NCI-H2081 treated with DMSO at 0.1 percent for 48 hours (cell line): ENCODE measurements at places on chromosomes 2 and 18.

- DNase-seq, result no peak
Measured at GRCh38 chr2:162885281-162886070, 46.9 kb upstream of the KCNH7 start.

- no peak for DNase-seq
Measured at GRCh38 chr18:44187090-44187489, 493.6 kb upstream of the SETBP1 start.

DNA sequence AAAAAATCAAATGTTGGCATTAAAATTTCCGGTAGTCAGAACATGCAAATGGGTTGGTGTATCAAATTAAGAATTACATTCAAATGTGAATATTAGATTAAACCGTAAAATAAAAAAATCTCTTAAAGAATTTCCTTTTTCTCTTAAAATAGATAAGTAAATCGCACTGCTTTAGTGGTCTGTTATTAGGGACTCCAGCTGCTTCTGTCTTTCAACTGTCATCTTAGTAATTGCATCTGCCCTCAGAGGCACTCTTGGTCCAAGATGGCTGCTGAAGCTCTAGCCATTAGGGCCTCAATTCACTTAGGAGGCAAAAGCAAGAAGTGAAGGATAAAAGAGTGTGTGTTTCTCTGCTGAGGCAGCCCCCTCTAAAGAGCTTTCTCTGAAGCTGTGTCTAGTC is 132.4 kb downstream of the MGAT5 start:
- DNase-seq, result no peak

GRCh38 chr2:216086207-216086893 is 4.6 kb downstream of the TMEM169 start:
- DNase-seq, result no peak

- no peak for DNase-seq
Measured at GRCh38 chr18:36312806-36313395, 15.4 kb downstream of the FHOD3 start.

- DNase-seq, result no peak
Measured at GRCh38 chr18:60027397-60027796, 127.6 kb downstream of the PMAIP1 start.

DNA sequence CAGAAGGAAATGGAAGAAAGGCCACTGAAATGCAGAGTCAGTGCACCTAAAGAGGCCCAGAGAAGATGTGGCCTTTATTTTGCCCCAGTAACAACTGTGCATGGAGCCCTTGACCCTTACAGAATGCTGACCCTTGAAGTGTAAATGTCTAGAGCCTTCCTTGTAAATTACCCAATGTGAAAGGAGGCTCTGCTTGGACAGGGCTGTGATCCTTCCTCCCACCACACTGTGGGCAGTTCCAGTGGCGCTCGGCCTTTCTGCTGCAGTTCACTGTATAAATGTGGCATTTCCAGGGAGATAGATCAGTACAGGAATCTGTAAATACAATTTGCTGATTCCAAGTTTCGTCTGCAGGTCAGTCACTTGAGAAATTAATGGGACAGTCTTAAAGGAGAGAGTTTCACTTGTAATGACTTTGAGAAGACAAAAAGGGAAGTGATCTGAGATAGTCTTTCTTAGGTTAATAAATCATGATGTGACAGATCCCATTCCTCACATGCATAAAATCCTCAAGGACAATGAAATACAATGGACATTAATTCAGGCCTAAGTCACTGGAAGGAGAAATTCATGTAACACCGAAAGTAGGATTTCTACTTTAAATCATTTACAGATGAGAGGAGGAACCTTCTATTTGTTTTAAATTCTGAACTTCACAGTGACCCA is 133.8 kb upstream of the LMAN1 start:
- no peak for DNase-seq

GRCh38 chr18:79624356-79625170 is 55.0 kb upstream of the CTDP1 start:
- no peak for DNase-seq

DNA sequence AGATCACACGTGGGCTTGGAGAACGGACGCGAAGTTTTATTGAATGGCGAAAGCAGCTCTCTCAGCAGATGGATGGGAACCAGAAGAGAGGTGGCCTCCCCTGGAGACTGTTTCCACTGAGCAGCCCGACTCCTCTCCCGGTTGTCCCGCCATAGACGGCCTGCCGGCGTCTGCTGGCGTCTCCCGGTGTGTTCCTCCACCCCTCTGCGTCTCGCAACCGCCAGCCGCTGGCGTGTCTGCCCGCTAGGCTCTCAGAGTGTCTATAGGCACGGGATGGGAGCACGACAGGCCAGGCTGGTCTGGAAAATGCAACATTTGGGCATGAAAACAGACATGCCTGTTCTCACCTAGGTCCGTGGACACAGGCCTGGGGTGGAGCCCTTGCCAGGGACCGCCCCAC is 366.7 kb upstream of the SOX11 start:
- no peak for DNase-seq

- DNase-seq, result no peak
Measured at GRCh38 chr2:240437861-240438809, 2.7 kb downstream of the GPC1 start.

- no peak for DNase-seq
Measured at GRCh38 chr2:225479386-225479785, 79.9 kb downstream of the NYAP2 start.

- DNase-seq, result no peak
Measured at GRCh38 chr2:106956879-106957278, 70.9 kb upstream of the ST6GAL2 start.

- DNase-seq, result no peak
Measured at GRCh38 chr18:63131106-63131958, 188.2 kb downstream of the BCL2 start.

- DNase-seq, result no peak
Measured at GRCh38 chr18:46332286-46332801, 228.2 kb downstream of the HAUS1 start.

GRCh38 chr2:10120158-10120876 is 2.2 kb upstream of the RRM2 start:
- peak; percentile 91 for DNase-seq

DNA sequence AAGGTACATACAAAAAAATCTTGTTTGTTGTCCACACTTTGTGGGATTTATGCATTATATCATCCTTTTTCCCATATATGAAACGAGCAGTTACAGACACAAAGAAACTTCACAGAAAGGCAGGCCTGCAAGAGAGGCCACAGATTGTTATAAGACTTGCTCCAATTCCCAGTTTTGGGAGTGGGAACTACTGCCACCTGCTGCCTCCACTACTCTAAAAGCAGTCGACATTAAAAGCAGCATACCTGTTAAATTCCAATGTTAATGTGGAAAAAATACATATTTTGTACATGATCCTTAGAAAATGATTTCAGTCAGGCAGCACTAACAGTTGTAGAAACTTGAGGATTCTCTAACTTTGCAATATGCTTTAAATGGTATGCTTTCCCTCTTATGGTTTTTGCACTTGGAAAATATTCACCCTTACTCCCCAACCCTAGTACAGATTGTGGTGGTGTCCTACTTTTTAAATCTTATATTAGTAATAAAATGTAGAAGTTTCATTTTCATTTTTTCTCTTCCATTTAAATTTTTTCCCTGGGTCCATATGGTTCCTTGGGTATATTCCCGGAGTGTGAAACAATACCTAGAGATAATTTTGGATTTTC is 37.9 kb downstream of the SLC38A11 start:
- DNase-seq, result no peak

DNA sequence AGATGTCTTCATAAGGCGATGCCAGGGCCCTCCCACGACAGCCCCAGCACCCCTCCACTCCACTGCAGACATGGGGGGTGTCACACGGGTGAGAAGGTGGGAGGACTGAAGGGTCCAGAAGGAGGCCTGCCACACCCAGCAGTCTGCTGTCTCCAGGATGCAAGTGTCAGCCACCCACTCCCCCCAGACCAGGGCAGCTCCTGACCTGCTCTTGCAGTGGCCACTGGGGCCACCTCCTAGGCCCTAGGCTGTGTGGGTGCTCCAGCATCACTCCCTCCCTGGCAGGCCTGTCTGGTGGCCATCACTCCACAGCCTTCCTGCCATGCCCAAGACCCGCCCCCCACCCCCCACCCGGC is 171.0 kb downstream of the CELF4 start:
- DNase-seq, result no peak

- no peak for DNase-seq
Measured at GRCh38 chr2:150885236-150885635, 376.4 kb downstream of the RBM43 start.

- no peak for DNase-seq
Measured at GRCh38 chr18:4077721-4078120, 377.4 kb downstream of the DLGAP1 start.

GRCh38 chr2:10738192-10738591 is 16.8 kb downstream of the ATP6V1C2 start:
- no peak for DNase-seq

DNA sequence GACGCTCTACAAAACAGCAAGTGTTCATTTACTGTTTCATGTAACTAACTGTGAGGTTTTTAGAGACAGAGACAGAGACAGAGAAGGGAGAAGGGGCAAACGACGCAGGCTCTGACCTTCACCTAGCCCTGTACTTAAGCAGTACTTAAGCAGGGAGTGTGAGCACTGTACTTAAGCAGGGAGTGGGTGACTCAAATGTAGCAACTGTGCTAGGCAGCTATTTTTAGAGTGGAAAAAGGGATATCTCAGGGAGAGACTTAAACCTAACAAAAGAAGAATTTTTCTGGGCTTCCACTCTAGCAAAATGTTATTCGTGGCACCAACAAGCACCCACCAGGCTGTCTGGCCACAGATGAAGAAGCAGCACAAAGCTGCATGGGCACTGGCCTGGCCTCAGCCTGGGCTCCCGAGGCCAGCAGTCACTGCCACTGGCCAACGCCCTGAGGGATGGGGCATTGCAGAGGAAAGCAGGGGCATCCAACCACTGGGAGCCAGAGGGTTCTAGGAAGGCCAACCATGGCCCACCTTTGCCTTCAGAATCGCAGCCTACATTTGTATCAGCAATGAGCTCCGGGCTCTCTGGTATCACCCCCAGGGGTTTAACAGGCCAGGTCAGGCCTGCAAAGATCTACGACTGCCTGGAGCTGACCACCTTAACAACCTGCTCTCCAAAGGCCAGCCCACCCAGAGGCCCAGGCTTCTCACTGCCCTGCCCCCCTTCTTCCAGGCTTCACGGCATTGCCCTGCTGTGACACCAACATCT is 154.3 kb downstream of the TTC32 start:
- DNase-seq, result no peak

DNA sequence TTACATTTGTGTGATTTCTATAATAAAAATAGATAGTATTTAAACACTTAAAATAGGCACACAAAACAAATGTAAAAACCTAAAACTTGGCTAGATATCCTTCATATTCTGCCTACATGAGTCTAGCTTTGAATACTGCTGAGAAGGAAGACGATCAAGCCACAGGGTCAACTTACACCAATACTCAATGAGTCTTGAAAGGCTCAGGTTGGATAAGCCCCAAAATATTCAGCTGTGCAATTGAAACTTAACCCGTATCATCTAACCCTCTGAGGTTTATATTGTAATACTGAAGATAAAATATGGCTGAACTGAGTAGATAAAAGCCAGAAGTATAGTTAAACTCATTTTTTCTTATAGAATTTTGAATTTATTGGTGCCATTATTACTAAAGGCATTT is 313.0 kb upstream of the NRXN1 start:
- DNase-seq, result no peak

DNA sequence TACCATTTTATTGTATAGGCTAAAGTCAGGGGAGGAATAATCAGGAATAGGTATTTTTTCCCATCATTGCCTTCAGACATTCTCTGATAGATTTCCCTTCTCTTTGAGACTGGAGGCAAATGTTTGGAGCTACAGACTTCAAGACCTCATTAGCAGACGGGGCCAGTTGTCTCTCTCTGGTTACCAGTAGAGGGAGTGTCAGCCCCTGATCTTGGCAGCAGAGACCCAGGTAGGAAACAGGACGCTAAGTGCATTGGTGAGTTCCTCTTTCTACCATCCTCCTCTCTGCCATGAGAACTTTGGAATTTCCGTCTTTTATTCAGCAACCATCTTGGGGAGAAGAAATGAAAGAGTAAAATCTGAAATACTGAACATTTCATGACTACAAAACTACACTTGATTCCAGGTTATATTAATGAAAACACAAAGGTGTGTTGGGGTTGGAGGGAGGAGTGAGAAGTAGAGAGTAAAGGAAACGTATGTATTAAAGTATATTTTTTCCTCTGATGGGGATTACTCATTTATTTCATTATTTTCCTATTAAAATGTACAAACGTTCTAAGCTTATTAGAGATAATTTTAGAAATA is 186.2 kb upstream of the GCFC2 start:
- no peak for DNase-seq

DNA sequence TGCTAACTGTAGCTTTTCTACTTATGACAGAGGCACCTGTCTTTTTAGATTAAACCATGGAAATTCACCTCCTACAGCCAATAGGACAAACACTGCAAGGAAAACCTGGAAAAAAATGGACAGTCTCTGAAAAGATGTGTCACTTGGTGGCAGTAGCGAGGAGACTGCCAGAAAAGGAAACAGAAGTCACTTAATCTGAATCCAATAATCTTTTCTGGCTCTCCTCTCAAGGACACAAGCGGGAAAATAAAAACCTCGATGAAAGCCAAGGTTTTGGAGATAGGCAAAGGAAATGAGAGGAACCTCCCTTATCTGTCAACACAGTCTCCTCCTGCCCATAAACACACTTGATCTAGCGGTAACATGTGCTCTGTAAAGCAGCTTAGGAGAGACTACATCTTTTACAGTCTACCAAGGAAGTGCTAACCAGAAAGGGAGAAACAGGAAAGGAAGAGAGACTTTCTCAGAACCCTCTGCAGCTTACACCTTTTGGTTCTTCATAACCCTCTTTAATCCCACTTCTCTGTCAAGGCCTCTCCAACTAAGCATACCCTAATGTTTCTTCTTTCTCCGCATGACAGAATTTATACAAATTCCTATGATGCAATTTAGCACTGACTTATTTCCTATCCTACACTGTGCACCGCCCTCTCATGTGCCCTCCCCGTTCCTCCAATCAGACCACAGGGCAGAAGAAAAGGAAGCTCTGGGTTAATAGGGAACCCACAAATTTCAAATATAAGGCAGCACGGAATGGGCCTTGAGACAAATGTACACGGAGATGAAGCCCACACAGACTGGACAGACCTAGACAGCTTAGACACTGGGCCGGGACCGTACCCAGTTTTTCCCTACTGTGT is 52.8 kb downstream of the CLASP1 start:
- DNase-seq, result no peak

DNA sequence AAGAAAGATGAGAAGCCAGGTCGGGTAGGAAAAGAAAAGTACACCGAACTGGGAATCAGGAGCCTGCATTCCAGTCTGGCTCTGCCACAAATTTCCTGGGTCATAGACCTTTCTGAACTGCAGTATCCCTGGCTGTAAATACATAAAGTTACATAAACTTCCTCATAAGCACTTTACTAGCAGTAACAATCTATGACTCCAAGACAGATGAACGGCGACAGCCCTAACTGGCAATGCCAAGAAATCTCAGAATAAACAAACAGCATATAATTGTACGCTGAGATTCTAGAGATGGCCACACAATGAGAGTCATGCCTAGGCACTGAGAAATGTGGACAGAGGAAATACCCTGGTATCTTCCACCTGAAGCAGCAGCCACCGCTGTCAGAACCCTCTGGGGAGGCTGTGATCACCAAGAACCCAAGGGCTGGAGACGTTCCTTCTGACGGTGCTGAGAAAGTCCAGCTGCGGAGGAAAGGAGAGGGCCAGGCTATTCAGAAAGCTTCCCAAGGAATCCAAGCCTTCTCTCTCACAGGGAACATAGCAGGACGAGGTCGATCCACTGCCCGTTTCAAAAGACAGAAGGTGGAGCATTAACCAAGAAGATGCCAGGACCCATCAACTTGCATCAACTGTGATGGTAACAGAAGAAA is 89.3 kb upstream of the SLC66A3 start:
- DNase-seq, result no peak

GRCh38 chr2:180670302-180671003 is 310.0 kb upstream of the UBE2E3 start:
- no peak for DNase-seq

GRCh38 chr2:147368306-147368705 is 476.5 kb upstream of the ACVR2A start:
- no peak for DNase-seq
